Large intestine (tissue), 12 donors: ENCODE measurements at places on chromosomes 4 and X.

GRCh38 chrX:45697591-45697990 is 496.9 kb upstream of the DIPK2B start:
- H3K27me3 ChIP-seq = no peaks in the 10 kb centered on the region
- H3K4me3 ChIP-seq = no peak overlapping the region
- no peaks in the 10 kb centered on the region for H3K36me3 ChIP-seq
- H3K4me1 ChIP-seq = no peaks in the 10 kb centered on the region
- no peak for DNase-seq
- no peak overlapping the region for H3K27ac ChIP-seq

DNA sequence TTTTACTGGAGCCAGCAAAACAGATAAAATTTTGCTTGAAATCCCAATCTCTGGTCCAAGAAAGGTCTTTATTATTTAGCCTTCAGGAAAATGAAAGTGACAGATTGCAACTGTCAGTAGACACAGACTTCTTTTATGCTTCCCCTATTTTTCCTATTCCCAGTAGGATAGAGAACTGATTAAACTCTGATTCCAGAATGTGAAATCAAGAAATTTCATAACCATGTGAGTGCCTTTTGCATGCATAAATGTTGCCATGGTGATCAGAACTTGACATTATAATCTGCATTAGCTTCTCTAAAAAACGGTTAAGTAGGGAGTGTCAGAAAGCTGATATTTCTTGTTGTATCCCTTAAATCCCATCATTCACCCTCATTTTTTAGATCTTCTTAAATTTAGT is 255.2 kb upstream of the GABRA2 start:
- H3K4me1 ChIP-seq = no peaks in the 10 kb centered on the region
- no peak overlapping the region for H3K27ac ChIP-seq
- no peak overlapping the region for H3K4me3 ChIP-seq
- no peaks in the 10 kb centered on the region for H3K36me3 ChIP-seq

- peaks cover 8% of the 10 kb centered on the region for H3K36me3 ChIP-seq
- H3K4me1 ChIP-seq = no peaks in the 10 kb centered on the region
- DNase-seq = peak; percentile 72
- no peak overlapping the region for H3K4me3 ChIP-seq
- no peak overlapping the region for H3K27ac ChIP-seq
These were observed 20.0 kb downstream of the CFAP97 start for GRCh38 chr4:185183622-185184281.

GRCh38 chr4:36133086-36133485 is 111.2 kb downstream of the ARAP2 start:
- H3K4me1 ChIP-seq = no peaks in the 10 kb centered on the region
- H3K4me3 ChIP-seq = no peak overlapping the region
- no peak overlapping the region for H3K27ac ChIP-seq
- H3K27me3 ChIP-seq = no peaks in the 10 kb centered on the region

DNA sequence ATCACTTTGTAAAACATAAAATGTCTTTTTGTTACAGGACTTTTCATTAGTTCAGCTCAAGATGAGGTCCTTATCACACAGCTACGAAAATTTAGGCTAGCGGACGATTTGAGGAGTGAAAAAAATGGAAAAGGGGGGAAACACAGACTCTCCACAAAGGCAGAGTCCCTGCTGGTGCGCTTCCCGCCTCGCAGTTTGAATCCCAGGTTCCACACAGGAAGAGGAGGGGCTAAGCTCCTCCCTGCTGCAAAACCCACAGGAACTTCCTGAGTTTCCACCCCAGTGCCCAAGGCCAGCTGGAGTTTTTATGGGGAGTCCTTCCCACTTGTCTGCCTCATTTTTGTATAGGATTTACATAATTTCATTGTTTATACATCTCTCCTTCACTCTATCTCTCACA is 11.2 kb downstream of the ADAM29 start:
- H3K27me3 ChIP-seq = no peaks in the 10 kb centered on the region
- H3K36me3 ChIP-seq = no peaks in the 10 kb centered on the region
- no peaks in the 10 kb centered on the region for H3K4me1 ChIP-seq
- no peak overlapping the region for H3K27ac ChIP-seq

- no peak overlapping the region for H3K27ac ChIP-seq
- H3K27me3 ChIP-seq = no peaks in the 10 kb centered on the region
- peaks cover 40% of the 10 kb centered on the region for H3K4me1 ChIP-seq
- DNase-seq = peak; percentile 25
These were observed 1.9 kb upstream of the HAUS3 start for GRCh38 chr4:2243681-2244380.

DNA sequence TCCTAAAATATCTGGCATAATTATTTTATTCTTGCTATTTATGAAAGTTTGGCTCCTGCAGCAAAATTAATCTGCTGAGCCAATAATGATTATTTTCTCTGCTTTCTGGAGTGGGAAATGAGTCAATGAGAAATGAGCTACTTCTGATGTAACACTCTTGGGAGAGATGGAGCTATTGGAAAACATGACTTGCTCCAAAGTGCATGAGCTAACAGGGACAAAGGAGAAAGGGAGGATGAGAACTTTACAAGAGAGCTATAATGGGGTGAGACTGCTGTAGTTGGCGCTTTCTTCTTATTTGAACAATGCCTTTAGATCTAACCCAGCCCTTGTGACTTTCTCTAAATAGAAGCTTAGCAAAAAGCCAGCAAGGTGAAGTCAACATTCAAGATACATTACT is 615.1 kb downstream of the ANKRD50 start:
- H3K27ac ChIP-seq = no peak overlapping the region
- no peaks in the 10 kb centered on the region for H3K36me3 ChIP-seq
- H3K4me1 ChIP-seq = no peaks in the 10 kb centered on the region
- no peaks in the 10 kb centered on the region for H3K27me3 ChIP-seq
- H3K4me3 ChIP-seq = no peak overlapping the region

- no peak overlapping the region for H3K27ac ChIP-seq
- no peaks in the 10 kb centered on the region for H3K36me3 ChIP-seq
- no peak for DNase-seq
- H3K27me3 ChIP-seq = no peaks in the 10 kb centered on the region
- no peak overlapping the region for H3K4me3 ChIP-seq
These were observed 435 bp downstream of the DCX start for GRCh38 chrX:111411557-111411956.

DNA sequence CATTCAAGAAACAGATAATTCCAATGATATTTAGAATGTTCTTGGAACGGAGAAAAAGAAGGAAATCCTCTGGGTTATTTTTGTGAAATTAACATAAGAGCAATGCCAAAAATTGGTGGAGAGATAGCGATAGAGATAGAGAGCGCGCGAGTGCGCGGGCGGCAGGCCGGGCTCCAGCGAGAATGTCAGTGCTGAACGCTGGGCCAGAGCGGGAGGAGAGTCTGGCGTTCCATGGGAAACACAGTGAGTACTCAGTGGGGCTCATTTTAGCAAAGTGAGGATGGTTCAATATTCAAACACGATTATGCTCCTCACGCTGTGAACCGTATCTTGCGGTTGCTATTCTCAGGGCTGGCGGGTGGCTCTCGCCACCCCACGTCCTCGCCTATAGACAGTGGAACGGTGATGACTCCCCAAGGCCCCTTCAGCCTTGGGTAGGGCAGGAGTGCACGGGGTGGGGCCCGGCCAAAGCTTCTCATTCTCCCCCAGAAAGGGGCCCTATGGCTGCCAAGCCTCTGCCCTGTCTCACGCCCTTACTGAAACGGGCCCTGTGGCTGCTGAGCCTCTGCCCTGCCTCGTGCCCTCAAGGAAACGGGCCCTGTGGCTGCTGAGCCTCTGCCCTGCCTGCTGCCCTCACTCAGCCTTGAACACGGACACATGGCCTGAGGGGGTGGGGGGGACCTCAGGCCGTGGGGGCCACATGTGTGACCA is 16.9 kb downstream of the CPLX1 start:
- no peaks in the 10 kb centered on the region for H3K27me3 ChIP-seq
- DNase-seq = no peak
- no peaks in the 10 kb centered on the region for H3K4me1 ChIP-seq
- H3K4me3 ChIP-seq = no peak overlapping the region

DNA sequence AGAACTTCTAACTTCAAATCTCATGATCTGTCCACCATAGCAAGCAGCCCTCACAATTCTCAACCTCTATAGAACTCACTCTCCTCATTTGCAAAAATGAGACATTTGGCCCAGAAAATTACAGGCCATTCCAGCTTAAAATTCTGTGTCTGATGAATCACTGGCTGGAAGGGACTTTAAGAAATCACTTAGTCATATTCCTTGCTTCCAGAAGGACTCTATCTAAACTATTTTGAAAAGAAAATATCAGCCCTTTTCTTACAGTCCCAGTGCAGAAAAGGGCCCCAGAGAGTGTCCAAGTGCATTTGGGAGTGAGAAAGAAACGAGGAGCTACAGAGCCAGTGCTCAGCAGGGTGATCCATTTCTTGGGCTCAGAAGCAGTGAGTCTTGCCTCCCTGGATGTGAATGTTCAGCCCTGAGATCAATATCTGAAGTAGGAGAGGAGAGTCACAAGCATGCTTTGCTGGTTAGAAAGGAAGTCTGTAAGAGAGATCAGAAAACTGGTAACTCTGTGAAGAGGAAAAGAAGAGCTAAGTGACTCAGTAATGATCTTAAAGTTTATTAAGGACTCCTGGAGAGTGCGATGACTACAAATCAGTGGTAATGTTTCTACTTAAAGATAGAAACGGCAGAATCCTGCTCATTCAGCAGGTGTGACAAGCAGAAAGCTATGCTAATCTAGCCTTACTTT is 139.8 kb downstream of the PALLD start:
- no peaks in the 10 kb centered on the region for H3K36me3 ChIP-seq
- H3K4me3 ChIP-seq = no peak overlapping the region
- H3K27ac ChIP-seq = no peak overlapping the region
- H3K27me3 ChIP-seq = peaks cover 22% of the 10 kb centered on the region

DNA sequence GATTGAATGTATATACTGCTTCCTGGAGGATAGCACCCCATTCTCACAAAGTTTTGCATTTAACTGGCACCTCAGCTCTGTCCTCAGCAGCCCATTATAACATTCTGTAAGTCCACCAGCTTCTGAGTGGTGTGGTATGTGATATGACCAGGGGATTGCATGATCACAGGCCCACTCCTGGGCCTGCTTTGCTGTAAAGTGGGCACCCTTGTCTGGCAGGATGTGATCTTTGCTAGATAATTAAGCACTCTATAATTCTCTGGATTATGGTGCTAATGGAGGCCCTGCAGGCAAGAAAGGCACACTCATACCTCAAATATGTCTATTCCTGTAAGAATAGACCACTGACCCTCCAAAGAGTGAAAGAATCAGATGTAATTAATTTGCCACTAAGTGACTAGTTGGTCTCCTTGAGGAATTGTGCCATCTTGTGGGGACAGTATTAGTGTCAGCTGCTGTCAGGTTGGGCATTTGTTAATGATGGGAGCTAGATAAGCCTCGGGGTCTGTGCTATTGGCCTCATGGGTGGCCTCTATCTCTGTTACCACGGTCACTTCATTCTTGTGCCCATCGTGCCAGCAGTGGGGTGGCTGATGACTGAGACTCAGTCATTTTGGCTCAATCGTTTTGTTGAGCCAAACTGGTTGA is 2.2 kb upstream of the CFI start:
- no peak overlapping the region for H3K4me3 ChIP-seq
- no peaks in the 10 kb centered on the region for H3K36me3 ChIP-seq
- no peaks in the 10 kb centered on the region for H3K27me3 ChIP-seq
- DNase-seq = peak; percentile 47
